ENCODE measurements at places on chromosomes 6 and 20.
A peak's percentile ranks its signal among the peaks of the same experiment; 100 is the strongest.

- DNase-seq = no peak
Observed at GRCh38 chr6:82217018-82217586, 30.4 kb downstream of the IBTK start.

DNA sequence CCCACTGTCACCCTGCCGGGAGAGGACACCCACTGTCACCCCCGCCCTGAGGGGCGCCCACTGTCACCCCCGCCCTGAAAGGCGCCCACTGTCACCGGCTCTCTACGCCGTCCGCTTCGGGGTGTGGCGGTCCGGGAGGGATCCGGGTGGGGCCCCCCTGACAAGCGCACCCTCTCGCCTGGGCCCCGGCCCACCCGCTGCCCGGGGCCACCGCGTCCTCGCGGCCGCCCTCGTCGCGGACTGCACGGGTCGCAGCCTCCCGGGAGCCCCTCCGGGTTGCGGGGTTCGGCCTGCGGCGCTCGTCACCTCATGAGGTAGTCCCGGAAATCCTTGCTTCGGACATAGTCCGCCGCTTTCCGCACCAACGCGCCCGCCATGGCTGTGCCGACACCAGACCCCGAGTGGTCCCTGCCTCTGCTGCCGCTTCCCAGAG lies 224 bp downstream of the MPC1 start:
- DNase-seq = no peak

DNA sequence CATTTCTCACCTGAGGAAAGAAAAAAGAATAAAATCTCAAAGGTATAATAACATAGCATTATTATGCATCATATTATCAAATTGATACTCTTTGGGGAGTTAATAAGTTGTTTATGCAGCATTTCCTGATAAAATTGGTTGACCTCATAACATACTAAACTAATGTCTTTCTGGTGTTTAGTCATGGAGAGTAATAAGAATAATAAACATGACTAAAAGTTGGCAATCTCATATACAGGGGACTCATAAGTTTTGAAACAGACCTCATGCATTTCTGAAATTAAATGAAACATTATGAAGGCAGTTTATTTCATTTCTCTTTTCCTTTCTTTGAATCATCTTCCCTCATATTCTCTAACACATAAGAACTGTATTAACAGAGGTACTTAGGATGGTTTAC lies 60.5 kb upstream of the PRDM1 start:
- no peak for DNase-seq

DNA sequence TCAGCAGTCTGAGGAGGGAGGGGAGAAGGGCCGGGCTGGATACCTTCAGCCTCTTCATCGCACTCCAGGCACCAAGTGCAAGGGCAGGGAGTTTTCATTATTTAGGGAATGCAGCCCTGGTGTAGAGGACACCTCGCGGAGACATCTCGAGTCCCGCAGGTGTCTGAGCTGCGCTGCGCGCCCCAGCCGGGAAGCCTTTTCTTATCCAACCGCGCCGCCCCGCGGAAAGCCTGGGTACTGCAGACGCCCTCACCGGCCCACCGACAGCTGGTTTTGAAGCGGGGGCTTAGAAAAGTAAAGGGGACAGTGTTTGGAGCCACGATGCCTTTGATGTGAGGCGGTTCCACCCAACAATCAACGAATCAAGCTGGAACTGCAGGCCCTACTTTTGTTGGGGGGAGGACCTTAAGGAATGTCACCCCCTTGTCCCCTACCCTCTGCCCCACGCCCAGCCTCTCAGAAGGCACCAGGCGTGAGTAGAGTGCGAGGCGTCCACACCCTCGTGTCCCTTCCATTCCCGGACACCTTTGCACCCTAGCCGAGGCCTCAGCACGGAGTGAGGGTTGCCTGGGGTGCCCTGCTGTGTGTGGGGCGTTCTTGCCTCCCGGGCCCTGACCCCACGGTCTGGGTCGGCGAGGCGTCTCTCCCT lies 8.6 kb downstream of the NKX2-2 start:
- peak; percentile 75 for DNase-seq

- DNase-seq = no peak
Observed at GRCh38 chr6:116298973-116299372, 19.2 kb upstream of the TSPYL1 start.

GRCh38 chr20:54207743-54208547 lies at the start of gene PFDN4:
PFDN4 (plus strand) TSS chr20:54208087; CDS start chr20:54208101, 14 bp downstream.
- peak; percentile 81 for DNase-seq

- DNase-seq = no peak
Observed at GRCh38 chr6:134375220-134375580, 57.3 kb upstream of the SGK1 start.

DNA sequence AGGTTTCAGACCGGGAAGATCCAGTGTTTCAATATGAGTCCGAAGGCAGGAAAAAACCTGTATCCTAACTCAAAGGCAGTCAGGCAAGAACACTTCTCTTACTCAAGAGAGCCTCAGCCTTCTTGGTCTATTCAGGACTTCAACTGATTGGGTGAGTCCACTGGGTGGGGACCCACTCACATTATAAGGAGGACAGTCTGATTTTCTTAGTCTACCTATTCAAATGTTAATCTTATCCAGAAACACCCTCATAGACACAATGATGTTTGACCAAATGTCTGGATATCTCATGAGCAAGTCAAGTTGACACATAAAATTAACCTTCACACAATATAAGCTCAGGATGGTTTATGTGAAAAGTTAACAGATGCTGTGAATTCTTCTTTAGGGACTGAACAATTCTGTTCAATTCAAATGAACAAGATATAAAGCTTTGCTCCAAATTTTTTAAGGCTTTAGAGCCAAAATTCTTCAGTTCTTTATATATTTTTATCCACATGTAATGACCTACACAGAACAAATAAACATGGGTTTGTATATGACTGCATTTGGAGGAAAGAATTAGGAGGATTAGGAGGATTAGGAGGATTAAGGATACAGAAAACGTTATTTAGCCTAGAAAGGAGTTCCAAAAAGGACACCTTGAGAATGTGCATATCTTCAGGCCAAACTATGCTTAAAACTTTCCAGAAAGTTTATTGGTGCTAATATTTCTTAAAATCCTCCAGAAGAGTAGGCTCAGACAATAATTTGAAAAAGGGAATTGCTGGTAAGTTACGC lies 35.3 kb upstream of the LAMA2 start:
- no peak for DNase-seq

DNA sequence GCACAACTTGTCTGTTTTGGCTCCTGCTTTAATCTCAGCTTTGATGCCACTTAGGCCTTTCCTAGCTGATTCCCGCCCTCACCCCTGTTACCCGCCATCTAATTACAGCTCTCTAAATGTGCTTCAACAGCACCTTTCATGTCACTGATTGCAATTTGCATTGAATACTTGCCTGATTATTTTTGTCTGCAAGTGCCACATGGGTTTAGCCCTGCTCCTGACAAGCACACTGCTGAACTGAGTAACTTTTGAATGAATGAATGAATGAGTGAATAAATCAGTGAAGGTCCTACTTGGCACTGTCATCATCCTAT lies 591 bp upstream of the DCBLD1 start:
- no peak for DNase-seq

GRCh38 chr6:150764334-150765066 lies 101.0 kb upstream of the MTHFD1L start:
- DNase-seq = no peak

GRCh38 chr6:169984181-169985120 lies 233.0 kb downstream of the ERMARD start:
- no peak for DNase-seq

DNA sequence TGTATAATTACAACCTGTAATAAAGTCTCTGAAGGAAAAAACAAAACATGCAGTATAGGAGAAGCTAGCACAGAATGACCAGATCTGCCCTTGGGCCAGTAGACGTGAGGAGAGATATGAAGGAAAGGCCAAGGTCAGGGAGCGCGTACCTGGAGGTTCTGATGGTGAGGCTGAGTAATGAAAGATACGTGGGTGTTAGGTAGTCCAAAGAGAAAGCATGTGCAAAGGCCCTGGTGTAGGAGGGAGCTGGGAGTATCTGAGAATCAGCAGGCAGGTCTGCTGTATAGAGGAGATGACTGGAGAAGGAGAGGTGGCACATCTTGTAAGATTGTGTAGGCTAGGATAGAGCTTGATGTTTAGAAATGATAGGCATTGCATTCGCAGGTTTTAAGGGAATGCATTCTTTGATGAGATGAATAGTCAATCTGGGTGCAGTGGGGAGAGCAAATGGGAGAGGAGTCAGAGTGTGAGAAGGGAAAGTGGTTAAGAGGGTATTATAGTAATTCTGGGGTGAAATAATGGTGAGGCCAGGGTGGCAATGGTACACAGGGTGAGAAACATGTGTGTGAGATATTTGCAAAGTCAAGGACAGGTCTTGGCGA lies 15.9 kb upstream of the TFB1M start:
- DNase-seq = no peak

Measured in CD4-positive, alpha-beta T cell treated with Interleukin-21 for 1 hour (primary cell).